ENCODE measurements at places on chromosomes 5 and 9.

GRCh38 chr5:18433336-18433735 is 799.1 kb downstream of the TAF11L14 start:
- no peak for DNase-seq

DNA sequence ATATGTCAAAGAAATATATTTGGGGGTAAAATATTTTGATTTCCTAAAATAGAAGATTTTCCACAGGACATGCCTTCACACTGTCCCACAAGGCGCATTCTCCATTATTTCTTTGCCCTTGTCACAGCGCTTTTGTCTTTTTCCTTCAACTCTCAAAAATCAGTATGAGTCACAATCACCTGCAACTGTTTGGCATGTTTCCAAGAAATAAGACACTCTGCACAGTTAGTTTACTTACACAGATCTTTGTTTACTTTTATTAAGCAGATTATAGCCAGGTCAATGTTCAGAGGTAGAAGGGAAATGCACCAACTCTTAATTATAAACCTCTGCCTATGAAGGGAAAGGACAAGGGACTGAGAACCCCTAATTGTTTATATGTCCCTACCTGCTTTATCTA is 9.5 kb downstream of the CEMIP2 start:
- DNase-seq: no peak

GRCh38 chr5:157456301-157456700 is 3.7 kb upstream of the NIPAL4 start:
- DNase-seq: no peak

DNA sequence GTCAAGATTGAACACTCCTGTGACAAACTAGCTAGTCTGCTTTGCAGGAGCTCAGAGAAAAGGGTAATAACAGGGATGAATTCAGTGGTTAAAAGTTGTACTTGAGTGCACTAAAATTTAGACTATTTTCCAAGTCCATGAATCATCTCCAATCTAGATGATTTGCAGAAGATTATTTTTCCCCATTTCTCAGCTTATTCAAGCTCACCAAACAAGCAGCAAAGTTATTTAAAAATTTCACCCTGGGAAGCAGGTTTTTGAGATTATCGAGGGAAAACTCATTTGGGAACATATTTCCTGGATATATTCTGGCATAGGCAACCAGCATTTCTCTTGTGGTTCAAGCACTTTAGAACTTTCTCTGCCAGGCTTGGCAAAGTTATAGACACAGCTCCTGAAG is 311.4 kb downstream of the TLE1 start:
- no peak for DNase-seq

- DNase-seq: peak; percentile 45
These were observed 102.4 kb upstream of the SMC2 start for GRCh38 chr9:103991698-103992097.
